ENCODE measurements at places on chromosomes 6 and 20. TPM values are rescaled to one million over a fixed set of nuclear protein-coding genes. Genes with fewer than 3 reads are reported as not detected.

Gene TTLL9
- not detected for total RNA-seq

Gene AVP
- not detected for total RNA-seq

Gene KCNK5
- 0.15 TPM for total RNA-seq

Gene PAK5
- total RNA-seq, result not detected

Gene TFAP2C
- 1.7 TPM for total RNA-seq

Gene CCM2L
- total RNA-seq, result not detected

Gene PPP1R3G
- total RNA-seq, result under 0.01 TPM

Gene SLC22A1
- 1.5 TPM for total RNA-seq
